ENCODE measurements at places on chromosomes 3 and 15.

GRCh38 chr3:72034986-72035385 is 250.0 kb upstream of the PROK2 start:
- DNase-seq: no peak

- DNase-seq: no peak
Observed at GRCh38 chr3:197746209-197746608, 3.5 kb upstream of the FYTTD1 start.

DNA sequence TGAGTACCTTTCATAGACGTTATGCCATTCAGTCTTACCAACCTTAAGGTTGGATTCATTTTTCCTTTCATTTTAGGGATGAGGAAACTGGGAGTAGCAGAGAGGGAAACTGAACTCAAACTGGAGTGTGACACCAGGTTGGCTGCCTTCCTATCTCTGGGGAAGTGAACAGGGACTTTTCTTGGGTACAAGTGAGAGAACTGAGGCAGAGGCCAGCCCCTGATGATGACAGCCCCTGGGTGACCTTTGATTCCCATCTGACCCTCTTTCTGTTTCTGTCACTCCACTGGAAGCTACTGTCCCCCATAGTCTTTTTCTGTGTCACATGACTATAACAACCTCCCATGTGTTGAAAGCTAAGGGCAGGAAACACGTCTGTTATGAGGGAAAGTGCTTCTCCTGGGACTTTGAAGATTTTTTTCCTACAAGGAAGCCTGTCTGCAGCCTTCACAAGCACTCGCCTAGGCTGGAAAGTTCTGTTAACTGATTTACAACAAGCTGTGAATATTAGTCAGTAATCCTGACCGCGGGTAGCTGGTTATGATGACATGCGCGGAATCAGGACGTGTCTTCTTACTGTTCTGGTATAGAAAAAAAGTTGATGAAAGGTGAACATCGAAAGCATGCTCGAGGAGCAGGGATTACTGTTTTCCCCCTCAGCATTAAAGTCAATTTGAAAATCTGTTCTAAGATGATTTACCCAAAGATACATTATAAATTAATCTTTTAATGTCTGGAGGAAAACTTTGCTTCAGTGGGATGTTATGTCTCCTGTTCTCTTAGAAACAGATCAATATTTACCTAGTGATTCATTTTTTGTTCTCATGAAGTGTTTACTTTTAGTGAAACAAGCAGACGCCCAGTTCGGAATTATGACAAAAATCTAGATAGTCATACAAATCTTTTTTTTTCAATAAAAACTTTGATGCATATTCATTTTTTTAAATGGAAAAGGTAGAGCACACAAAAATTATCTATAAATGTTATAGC is 31.5 kb downstream of the ABHD2 start:
- DNase-seq: no peak

DNA sequence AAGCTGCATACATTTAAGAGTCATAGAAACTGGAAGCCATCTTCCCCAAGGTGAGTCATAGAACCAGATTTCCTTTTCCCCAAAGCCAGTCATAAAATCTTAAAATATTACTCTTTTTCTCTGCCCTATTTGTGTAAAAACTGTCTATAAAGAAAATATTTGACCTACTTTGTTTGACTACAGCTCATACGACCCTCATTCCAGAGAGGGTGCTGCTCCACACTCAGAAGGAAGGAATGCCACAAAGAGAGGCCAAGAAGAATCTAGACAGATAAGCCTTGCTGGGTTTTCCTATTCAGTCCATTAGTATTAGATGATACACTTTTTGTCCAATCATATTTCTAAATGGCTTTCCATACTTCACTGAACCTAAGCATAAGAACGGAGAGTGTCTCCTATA is 671.6 kb upstream of the SGO1 start:
- peak; percentile 65 for DNase-seq

GRCh38 chr15:35139822-35140221 is 54.7 kb upstream of the NANOGP8 start:
- DNase-seq: no peak

GRCh38 chr15:57060799-57061198 is 142.4 kb downstream of the TCF12 start:
- peak; percentile 87 for DNase-seq

GRCh38 chr3:178915365-178915764 is 156.2 kb downstream of the ZMAT3 start:
- DNase-seq: no peak

All from EL (cell line).